DMS 273 treated with DMSO at 0.1 percent for 48 hours (cell line): ENCODE measurements at places on chromosomes 12 and 14.

DNA sequence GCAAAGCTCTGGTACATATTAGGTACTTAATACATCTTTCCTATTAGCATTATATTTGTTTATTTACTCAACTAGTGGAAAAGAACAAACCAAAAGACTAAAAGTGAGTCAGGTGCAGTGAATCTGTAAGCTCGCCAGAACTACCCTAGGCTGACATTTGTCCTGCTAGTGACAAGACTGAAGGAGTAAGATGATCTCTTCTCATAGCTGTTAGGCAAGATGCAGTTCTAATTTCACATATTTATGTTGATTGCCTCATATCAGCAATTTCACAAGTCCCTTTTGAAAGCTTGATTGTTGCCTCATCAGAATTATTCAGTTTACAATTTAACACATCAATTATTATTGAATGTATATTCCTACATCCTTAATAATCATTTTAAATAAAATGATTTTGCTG lies 293.0 kb upstream of the NAV3 start:
- DNase-seq: no peak

- no peak for DNase-seq
These were observed 18.0 kb upstream of the TCP11L2 start for GRCh38 chr12:106284358-106285105.

GRCh38 chr14:63922696-63923421 lies 70.1 kb downstream of the SYNE2 start:
- no peak for DNase-seq

GRCh38 chr12:45730084-45730347 lies 510 bp downstream of the ARID2 start:
- no peak for DNase-seq

DNA sequence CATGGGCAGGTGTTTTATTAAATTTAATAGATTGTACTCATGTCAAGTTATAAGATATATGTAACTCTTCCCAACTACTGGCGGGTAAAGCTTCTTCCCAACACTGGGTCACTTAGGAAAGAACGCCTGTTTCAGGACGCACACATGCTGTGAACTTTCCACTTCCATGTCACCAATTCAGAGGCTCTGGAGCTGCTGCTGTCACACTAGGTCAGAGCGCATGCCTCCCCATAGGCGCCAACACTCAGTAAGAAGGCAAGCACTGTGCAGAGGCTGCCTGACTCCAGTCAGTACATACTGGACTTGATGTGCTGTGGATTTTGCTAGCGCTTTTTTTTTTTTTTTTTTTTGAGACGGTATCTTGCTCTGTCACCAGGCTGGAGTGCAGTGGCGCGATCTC lies 17.2 kb downstream of the SLC15A4 start:
- no peak for DNase-seq

DNA sequence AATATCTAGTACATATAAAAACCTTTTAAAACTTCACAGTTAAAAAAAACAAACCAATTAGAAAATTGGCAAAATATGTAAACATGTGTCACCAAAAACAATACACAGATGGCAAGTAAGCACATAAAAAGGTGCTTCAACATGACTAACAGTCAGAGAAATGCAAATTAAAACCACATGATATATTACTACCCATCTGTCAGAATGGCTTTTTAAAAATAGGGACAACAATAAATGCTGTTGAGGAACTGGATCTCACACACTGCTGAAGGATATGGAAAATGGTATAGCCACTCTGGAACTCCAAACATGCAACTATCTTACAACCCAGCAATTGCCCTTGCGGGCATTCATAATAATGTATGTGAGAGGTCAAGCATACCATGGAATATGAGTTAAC lies 1153.6 kb downstream of the FLRT2 start:
- DNase-seq: peak; percentile 52

DNA sequence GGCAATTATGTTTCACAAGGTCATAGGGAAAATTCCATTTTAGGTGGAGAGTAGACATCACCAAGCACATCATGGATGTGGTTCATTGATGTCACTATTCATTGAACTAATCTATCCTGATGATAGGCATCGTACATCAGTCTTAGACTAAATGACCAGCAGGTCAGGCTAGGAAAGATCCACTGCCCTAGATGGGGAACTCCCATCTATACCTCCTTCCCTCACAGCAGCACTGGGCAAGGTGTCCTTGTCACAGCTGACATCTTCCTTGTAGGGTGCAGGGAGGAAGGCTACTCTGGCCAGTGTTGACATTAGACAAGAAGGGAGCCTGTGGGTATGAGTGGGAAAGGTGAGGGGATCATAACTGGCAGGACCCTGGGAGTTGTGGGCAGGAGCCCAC lies 63.8 kb upstream of the CAPRIN2 start:
- no peak for DNase-seq

- DNase-seq: no peak
These were observed 149.4 kb downstream of the ADGRD1 start for GRCh38 chr12:131102991-131103668.

DNA sequence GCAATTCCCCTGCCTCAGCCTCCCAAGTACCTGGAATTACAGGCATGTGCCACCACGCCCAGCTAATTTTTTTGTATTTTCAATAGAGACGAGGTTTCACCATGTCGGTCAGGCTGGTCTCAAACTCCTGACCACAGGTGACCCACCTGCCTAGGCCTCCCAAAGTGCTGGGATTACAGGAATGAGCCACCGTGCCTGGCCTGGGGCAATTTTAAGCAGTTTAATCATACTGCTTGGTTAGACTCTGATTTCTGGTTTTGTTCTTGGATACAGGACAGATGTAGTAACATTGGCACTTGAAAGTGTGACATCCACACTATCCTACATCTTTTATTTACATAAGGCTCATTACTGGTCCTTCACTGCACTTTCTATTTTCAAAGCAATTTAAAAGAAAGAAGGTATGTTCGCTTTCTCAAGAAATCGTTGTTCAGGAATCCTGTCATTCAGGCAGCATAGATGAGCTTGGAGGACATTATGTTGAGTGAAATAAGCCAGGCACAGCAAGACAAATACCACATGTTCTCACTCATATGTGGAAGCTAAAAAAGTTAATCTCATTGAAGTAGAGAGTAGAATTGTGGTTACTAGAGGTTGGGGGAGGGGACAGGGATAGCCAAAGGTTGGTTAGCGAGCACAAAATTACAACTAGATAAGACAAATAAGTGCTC lies 4.0 kb upstream of the NUAK1 start:
- DNase-seq: no peak

GRCh38 chr12:105659355-105660075 lies 329.0 kb downstream of the C12orf75 start:
- no peak for DNase-seq

DNA sequence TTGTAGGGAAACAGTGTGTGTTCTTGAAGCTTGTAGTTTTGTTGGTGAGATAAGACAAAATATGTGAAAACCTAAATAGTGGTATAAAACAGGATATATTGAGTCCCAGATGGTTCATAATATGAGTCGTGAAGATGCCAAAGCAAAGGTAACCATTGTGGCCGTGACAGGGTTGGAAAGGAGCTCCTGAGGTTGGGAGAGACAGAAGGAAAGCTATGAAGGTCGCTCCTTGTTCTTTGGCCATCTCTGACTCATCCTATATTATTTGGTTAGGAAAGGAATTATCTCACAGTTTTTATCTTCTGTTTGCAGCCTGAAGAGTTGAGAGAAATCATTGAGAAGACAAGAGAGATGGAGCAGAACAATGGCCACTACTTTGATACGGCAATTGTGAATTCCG lies 27.1 kb downstream of the ATP6V1D start:
- DNase-seq: no peak

- DNase-seq: no peak
These were observed 156.0 kb upstream of the PLEKHG7 start for GRCh38 chr12:92546635-92547348.

GRCh38 chr12:104656921-104657320 lies 200.2 kb downstream of the CHST11 start:
- DNase-seq: no peak

- no peak for DNase-seq
These were observed 8.0 kb downstream of the CLEC12B start for GRCh38 chr12:10018386-10018785.

DNA sequence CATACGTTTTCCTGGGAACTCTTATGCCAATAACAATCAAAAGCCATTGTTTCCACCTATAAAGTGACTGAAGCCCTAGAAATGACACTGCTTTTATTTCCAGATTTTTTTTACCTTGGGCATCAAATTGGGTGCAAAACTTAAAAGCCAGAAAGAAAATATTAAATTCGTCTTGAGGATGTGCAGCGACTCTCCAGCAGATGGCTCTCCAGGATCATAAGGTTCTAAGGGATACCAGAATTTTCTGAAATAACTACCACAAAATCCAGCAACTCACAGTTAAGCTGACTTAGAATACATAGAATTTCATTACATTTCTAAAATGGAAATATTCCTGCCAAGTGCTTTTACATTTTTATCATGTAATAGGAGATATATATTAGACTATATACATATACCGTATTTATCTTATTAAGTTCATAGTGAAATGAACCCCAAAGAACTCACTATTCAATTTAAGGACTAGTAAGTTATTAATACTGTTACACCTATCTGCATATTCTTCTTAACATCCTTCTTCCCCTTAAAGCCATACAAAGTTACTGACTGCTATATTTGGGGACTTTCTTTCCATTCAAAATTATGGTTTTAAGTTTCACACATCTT lies 44.0 kb downstream of the ARMH4 start:
- DNase-seq: peak; percentile 22

DNA sequence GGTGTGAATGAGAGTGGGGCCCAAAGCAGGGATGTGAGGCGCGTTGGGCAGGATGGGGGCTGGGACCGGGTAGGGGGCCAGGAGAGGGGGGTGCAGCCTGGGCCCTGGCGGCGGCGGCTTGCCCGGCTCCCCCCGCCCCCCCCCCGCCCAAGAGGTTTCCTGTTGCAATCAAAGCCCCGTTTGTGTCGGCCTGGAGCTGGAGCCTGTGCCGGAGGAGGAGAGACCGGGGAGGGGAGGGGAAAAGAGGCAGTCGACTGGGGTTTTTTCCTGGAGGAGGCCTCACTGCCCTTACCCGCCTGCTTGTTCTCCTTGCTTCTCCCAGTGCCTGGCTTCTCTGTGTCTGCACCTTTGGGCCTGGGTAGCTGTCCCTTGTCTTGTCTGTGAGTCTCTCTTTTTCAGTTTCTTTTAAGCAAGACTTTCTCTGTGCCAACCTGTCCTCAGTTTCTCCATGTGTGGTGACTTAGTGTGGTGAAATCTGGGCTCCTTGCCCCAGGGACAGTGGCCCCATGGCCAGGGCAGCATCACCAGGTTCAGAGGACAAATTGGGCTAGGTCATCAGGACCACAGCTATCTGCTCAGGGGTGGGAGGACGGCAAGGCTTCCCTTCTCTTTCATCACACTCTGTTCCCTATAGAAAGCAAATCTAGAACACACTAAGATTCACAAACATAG lies 8.5 kb downstream of the RARG start:
- no peak for DNase-seq

DNA sequence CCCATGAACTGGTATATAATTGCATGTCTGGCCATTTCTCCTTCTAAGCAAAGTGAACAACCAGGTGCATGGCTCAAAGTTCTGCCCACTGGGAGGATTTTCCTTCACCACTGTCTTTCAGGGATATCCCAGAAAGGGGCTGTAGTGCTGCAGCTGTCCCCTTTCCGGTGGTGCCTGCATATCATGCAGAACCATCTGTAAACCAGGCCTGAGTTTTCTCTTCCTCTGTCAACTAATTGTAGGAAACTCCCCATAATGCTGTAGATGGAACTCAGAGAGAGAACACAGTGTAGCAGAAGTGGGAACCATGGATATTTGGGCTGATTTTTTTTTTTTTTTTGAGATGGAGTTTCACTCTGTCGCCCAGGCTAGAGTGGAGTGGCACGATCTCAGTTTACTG lies 45.6 kb upstream of the CRY1 start:
- no peak for DNase-seq

GRCh38 chr12:5203720-5204119 lies 160.0 kb downstream of the KCNA5 start:
- DNase-seq: no peak

DNA sequence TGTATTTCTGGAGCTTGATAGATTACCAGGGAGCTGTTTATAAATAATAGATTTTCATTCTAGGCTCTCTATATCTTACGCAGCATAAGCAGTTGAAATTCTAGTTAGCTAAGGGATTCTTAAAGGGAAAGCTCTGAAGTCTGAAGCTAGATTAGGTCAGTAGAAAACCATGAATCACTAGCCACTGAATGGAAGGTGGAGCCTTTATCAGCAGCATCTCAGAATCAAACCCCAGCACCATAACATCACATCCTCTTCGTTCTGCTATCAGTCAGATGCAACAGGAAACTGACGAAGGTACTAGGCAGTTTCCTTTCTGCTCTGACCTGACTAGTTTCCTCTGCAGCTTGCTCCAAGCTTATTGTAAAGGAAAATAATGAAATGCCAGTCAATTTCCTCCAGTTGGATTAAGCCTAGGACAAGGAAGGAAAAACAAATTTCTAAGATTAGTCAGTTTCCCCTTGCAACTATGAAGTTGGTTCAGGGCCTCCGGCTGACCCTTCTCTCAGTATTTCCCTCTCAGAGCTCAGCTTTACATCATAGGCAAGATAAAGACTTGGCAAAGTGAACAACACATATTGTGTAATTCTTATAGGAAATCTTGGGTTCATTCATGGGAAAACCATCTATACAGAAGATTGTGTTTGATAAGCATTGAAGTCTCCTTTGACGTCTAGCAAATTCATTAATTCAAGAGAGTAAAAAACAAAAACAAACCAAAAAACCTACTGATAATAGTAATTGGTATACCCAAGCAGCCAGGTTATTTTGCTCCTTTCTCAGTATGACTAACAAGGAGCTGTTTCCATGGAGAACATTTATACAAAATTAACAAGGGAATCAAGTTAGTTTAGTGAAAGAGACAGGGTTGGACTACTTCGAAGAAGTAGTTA lies 43.4 kb upstream of the CFAP54 start:
- DNase-seq: no peak

DNA sequence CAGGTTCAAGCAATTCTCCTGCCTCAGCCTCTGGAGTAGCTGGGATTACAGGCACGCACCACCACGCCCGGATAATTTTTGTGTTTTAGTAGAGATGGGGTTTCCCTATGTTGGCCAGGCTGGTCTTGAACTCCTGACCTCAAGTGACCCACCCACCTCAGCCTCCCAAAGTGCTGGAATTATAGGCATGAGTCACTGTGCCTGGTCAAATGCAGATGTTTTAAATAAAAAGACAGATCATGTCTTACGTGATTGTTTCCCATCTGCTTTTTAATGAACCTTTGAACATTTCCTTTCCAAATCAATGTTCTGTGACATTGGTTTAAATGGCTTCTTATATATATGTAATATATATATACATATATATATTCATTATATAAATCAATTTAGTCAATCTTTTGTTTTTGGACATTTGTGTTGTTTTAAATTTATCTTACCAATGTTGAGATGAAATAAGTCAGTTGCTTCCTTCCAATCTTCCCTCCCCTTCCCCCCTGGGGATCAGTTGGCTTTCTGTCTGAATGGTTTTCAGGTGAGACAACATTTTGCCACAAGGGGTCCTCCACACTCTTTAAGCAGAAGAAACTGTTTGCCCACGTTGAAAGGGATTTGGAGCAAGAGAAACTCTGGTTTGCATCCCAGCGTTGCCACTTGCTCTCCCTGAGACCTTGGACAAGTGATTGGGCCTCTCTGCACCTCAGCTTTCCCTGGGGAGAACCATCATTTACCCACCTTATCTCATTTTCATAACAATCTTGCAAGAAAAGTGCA lies 47.6 kb upstream of the RBM19 start:
- DNase-seq: no peak

GRCh38 chr12:98403936-98404335 lies 111.5 kb upstream of the TMPO start:
- DNase-seq: no peak
